Renal cortex interstitium (tissue), 15 donors: ENCODE measurements at places on chromosomes 5 and 9. TPM values are rescaled to one million over a fixed set of nuclear protein-coding genes. Genes with fewer than 3 reads are reported as not detected.

- no peak for DNase-seq
Observed at GRCh38 chr9:129486756-129487657, 133.9 kb downstream of the C9orf50 start.

DNA sequence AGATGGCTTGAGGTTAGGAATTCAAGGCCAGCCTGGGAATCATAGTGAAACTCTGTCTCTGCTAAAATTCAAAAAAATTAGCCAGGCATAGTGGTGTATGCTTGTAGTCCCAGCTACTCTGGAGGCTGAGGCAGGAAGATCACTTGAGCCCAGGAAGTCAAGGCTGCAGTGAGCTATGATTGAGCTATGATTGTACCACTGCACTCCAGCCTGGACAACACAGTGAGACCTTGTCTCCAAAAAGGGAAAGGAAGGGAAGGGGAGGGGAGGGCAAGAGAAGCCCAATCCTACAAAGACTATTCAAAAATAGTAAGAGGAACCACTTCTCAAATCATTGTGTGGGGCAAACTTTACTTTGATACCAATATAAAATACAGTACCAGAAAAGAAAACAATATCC, 11.2 kb downstream of the SEMA4D start:
- no peak for DNase-seq

DNA sequence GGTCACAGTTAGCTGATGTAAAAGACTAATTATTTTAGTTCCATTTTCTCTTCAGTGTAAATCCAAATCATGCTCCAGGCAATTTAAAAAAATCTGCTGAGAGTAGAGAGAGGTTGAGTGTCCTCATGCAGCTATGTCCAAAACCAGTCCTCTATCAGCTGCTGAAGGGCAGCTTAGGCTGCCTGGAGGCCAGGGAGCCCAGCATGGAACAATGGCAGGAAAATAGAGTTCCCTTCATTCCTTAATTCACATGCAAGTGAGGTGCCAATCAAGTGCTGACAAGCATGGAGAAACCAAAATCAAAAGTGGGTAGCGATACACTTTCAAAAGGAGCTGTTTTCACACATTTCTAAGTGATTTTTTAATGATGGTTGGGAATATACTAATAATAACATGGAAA, 78.3 kb upstream of the POU5F2 start:
- DNase-seq, result no peak

- DNase-seq, result no peak
Observed at GRCh38 chr9:126149661-126150060, 177.0 kb upstream of the MVB12B start.

Gene SPATA6L
- polyA plus RNA-seq, result 2.8 TPM

DNA sequence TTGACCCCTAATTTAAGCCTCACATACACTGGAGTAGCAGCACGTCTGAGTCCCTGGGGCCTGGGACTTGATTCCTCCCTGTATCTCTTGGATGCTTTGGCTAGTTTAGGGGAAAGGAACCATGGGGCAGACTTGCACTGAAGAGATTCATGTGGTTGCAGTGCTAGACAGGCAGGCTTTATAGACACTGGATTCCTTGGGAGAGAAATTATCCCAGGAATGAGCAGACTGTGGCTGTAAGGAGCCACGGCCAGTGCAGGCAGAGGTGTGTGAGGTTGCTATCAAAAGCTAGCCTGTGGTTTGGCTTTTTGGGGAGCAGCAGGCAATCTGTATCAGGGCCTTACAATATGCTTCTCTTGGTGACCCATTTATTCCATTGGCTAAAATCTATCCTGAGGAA, 20.5 kb upstream of the PITX1 start:
- DNase-seq, result no peak

DNA sequence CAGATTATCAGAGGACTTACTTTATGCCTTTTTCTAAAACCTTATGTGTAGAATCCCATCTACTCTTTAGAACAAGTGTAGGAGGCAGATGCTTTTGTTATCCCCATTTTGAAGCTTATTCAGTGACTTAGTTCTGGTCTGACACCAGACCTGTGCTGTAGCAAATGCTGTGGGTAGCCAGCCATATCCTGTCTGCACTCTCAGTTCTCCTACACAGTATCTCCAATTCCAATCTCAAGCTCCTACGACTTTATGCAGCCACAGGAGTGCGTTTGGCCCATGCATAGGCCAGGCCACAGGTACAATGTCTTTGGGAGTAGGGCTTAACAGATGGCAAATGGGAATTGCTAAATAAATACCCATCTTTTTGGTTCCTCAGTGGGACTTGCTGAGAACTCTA, 292.6 kb downstream of the MCTP1 start:
- no peak for DNase-seq

Gene AP3B1
- 81.5 TPM for polyA plus RNA-seq

Gene GCNT4
- polyA plus RNA-seq, result 10.8 TPM

Gene SKIC3
- 75.9 TPM for polyA plus RNA-seq

- DNase-seq, result no peak
Observed at GRCh38 chr5:16593013-16593412, 23.8 kb downstream of the RETREG1 start.

Gene FOXD4
- 0.76 TPM for polyA plus RNA-seq

DNA sequence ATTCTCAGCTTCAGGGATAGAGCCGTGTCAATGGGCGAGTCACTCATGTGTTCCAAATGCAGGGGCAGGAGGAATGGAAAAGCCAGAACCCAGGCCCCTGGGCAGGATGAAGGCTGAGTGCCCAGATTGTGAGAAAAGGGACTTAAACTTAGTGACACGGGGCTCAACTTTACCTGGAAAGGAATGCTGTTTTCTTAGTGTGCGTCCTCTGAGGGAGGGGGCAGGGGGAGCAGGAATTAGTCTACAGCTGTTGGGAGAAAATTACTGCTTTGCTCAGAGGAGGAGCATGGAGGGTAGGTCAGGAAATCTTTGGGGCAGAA, 14.6 kb downstream of the HK3 start:
- no peak for DNase-seq

GRCh38 chr5:142222866-142223558, 101.8 kb downstream of the SPRY4 start:
- DNase-seq, result no peak

DNA sequence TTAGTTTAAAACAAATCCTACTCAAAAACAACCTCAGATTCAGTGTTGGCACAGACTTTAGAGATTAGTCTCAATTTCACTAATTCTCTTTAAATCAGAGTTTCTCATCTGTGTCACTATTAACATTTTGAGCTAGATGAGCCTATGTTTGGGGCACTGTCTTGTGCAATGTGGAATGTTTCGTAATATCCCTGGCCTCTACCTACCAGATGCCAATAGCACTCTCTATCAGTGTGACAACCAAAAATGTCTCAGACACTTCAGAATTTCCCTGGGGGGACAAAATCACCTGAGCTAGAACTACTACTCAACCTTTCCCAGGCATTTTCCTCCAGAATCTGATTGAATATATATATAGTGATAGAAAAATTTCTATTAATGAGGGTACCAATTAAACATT, 465.2 kb upstream of the RGMB start:
- DNase-seq, result no peak

DNA sequence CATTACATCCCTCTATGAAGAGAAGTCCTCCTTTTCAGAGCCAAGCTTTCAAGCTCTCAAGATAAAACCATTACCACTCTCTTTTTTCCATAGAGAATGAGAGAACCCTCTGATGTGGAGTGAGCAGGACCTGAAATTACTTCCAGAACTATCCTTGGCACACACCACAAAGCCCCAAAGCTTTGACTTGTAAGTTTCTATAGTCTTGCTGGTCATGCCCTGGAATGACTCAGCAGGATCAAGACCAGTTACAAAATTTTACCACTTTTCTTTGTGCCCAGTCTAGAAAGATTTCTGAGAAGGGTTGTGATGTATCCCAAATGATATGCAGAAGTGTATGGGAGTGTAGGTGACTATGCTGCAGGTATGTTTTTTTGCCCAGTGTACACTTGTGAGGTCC, 760.6 kb downstream of the TLE1 start:
- DNase-seq, result no peak

Gene FAXDC2
- polyA plus RNA-seq, result 47.9 TPM

- DNase-seq, result no peak
Observed at GRCh38 chr5:39314591-39314990, 49.7 kb downstream of the C9 start.

DNA sequence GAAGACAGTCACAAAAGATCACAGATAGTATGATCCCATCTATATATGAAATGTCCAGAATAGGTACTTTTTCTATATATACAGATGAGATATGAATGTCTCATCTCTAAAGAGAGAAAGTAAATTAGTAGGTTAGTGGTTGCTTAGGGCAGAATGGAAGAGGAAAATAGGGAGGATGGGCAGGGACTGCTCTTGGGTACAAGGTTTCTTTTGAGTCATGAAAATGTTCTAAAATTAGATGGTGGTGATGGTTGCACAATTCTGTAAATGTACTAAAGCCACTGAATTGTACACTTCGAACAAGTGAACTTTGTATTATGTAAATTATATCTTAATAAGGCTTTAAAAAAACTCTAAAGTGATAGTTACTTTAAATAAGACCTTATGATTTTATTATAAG, 59.6 kb upstream of the GRAMD2B start:
- no peak for DNase-seq

DNA sequence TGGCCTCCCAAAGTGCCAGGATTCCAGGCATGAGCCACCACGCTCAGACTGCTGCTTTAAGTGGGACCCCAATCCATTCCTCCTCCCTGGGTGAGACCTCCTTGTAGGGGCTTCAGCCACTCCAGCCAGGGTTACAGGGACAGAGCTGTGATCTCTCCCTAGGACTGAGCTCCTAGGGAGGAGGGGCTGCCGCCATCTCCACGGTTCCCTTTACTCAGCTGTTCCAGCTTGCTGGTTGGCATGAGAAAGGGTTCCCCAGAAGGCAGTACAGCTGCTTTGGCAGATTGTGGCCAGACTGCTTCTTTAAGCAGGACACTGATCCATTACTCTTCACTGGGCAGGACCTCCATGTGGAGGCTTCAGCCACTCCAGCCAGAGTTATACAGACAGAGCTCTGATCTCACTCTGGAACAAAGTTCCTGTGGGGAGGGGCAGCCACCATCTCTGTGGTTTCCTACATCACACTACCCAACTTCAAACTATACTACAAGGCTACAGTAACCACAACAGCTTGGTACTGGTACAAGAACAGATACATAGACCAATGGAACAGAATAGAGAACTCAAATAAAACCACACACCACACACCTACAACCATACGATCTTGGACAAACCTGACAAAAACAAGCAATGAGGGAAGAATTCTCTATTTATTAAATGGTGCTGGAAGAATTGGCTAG, 7.2 kb downstream of the INSL6 start:
- no peak for DNase-seq

- no peak for DNase-seq
Observed at GRCh38 chr5:162268694-162269481, 201.3 kb downstream of the GABRG2 start.

- DNase-seq, result no peak
Observed at GRCh38 chr5:9356351-9356825, 189.5 kb downstream of the SEMA5A start.

Gene RANBP3L
- 6.2 TPM for polyA plus RNA-seq

Gene TTC16
- 0.11 TPM for polyA plus RNA-seq

DNA sequence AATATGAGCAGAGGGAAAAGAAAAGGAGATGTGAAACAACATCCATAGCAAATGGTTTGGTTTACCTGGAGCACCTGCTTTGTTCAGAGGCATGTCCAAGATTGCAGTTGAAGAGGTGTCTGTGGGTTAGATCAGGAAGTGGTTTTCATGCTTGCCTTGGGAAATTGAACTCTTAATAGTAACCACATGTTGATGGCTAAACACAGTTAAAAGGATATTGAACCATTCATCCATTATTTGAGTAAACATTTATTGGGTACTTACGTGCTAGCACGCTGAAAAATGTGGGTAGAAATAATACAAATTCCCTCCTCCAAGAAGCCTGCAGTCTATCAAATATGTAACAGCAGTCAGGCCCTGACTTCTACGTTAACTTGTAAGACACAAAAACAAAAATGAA, 235.7 kb upstream of the TNC start:
- no peak for DNase-seq

Gene TMEM252
- polyA plus RNA-seq, result 8.6 TPM
